NCI-H446 treated with DMSO at 0.1 percent for 48 hours (cell line): ENCODE measurements at places on chromosomes 12 and 14.
A peak's percentile ranks its signal among the peaks of the same experiment; 100 is the strongest.

DNA sequence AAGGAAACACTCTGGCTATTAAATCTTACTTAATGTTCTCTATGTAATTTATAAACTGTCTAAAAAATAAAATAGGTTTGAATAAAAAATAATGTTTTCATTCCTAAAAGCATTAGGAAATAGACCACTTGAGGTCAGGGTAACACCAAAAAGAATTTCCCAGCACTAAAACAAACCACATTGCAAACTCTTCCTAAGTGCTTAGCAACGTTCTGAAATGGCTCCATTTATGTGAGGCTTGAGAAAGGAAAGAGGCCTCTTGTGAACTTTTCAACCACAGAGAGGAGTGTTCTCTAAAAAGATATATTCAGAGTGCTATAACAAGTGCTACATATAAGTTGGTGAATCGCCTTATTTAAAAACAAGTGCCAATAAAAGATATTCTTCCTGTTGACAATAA is 42.7 kb downstream of the ALX1 start:
- DNase-seq = no peak

GRCh38 chr12:68487721-68488309 is 122.9 kb upstream of the RAP1B start:
- no peak for DNase-seq

GRCh38 chr12:21169878-21170472 is 39.0 kb downstream of the SLCO1B1 start:
- DNase-seq = peak; percentile 23

DNA sequence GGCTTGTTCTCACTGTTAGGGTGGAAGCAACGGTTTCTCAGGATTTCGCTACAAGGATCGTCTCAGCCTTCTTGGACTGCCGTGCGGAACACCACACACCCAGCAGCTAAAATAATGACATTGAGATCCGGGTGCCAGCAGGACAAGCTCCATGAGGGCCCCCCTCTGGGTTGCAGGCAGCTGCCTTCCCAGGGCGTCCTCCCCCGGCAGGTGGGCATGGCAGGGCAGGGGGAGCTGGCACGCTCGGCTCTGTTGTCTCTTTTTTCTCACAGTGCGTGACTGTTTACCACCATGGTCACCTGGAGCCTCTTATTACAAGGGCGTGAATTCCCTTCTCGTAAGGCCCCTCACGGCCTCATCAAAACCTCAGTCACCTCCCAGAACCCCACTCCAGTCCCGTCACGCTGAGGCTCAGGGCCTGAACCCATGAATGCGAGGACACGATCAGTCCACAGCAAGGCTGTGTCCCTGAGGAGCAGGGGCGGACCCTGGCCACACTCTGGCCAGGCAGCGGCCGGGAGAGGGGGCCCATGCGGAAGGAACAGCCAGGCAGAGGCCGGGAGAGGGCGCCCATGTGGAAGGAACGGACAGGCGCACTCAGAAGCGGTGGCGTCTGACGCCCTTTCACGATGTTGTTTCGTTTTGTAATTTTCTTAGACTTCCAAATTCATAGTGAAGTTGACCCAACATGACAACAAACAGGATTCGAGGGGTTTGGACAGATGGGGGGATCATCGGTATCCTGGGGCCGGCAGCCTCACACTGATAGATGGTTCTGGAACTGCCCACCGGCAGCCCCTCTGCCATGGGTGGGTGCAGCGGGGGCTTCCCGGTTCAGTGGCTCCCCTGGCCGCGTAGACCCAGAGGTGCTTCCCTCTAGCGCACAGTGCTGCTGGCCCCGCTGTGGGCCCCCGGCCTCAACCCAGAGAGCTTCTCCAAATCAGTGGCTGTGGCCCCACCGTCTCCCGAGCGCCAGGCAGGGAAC is 10.0 kb downstream of the LRCOL1 start:
- no peak for DNase-seq

- no peak for DNase-seq
These were observed 275.4 kb downstream of the TRHDE start for GRCh38 chr12:72547573-72547972.
